Tibial artery (tissue), 4 donors: ENCODE measurements at places on chromosomes 6 and 20.

GRCh38 chr20:37822141-37822601, 80.8 kb upstream of the VSTM2L start:
- H3K4me1 ChIP-seq = no peaks in the 10 kb centered on the region
- DNase-seq = no peak
- no peak overlapping the region for H3K27ac ChIP-seq
- H3K27me3 ChIP-seq = no peaks in the 10 kb centered on the region
- no peak overlapping the region for H3K4me3 ChIP-seq

- H3K36me3 ChIP-seq = no peaks in the 10 kb centered on the region
- H3K4me3 ChIP-seq = no peak overlapping the region
- no peaks in the 10 kb centered on the region for H3K27me3 ChIP-seq
- DNase-seq = no peak
- no peak overlapping the region for H3K27ac ChIP-seq
Observed at GRCh38 chr6:333379-334002, 41.2 kb downstream of the DUSP22 start.

DNA sequence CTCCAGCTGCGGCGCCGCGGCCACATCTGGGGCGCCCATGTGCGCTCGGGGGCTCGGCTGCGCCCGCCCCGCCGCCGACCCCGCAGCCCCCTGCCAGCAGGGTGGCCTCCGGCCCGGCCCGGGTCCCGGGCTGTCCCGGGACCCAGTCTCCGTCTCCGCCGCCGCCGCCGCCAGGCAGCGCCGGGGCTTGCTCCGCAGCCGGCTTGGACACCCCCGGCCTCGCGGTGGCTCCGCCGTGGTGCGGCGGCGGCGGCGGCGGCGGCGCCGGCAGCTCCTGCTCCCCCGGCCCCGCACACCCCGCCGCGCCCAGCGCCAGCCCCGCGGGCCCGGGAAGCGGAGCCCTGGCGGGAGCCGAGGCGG, 219 bp downstream of the ISM1 start:
- H3K4me1 ChIP-seq = peaks cover 30% of the 10 kb centered on the region
- no peaks in the 10 kb centered on the region for H3K36me3 ChIP-seq
- peak overlapping the region; percentile 64 for H3K4me3 ChIP-seq
- H3K27ac ChIP-seq = peak overlapping the region; percentile 27
- no peak for DNase-seq

DNA sequence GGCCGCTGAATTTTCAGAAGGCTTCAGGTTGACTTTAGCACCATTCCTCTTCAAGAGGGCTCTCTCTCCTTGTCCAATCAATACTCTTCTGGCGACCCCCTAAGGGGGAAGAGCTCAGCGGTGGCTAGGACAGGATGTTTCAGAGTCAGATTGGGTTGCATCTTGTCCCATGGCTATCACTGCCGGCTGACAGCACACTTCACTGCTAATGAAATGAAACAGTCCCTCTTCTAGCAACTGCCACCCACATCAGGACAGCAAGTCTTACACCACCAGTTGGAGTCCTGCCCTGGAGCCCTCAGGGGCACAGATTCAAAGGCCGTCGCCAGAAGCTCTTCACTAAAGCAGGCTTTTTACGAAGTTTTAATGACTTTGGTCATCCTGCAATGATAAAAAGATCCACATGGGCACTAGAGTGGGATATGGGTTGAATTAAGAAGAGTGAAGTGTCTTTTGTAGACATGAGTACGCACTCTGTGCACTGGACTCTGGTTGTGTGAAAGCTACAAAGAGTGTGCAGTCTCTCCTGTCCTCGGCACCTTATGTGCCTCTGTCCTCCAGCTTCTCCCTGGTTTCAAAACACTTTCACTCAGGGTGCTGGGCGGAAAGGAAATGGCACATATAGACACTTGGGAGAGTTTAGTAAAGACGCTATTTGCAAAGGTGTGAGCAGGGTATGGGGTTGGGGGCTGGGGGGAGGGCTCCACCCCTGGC, 66.1 kb upstream of the SLC22A16 start:
- H3K4me3 ChIP-seq = no peak overlapping the region
- DNase-seq = no peak
- H3K36me3 ChIP-seq = no peaks in the 10 kb centered on the region
- no peaks in the 10 kb centered on the region for H3K4me1 ChIP-seq
- H3K27me3 ChIP-seq = no peaks in the 10 kb centered on the region

DNA sequence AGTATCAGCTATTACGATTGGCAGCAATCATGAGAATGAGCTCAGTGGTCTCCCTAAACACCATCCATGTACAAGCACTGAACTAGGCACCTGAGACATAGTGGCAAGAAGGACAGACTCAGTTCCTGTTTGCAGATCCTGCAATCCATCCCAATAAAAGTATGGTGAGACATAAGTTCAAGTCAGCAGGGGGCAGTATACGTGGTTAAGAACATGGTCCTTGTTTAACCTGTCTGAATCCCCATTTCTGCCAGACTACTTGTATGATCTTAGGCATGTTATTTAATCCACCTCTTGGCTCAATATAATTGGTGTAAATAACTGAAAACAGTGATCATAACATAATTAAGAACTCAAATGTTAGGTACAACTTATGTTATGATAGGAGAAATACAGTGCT, 33.2 kb upstream of the PNISR start:
- peaks cover 9% of the 10 kb centered on the region for H3K36me3 ChIP-seq
- no peak for DNase-seq
- no peaks in the 10 kb centered on the region for H3K27me3 ChIP-seq
- no peak overlapping the region for H3K27ac ChIP-seq
- no peak overlapping the region for H3K4me3 ChIP-seq

- H3K36me3 ChIP-seq = no peaks in the 10 kb centered on the region
- no peak for DNase-seq
- H3K4me1 ChIP-seq = peaks cover 6% of the 10 kb centered on the region
- no peak overlapping the region for H3K27ac ChIP-seq
- H3K27me3 ChIP-seq = no peaks in the 10 kb centered on the region
Observed at GRCh38 chr6:100344761-100345160, 120.0 kb downstream of the SIM1 start.

DNA sequence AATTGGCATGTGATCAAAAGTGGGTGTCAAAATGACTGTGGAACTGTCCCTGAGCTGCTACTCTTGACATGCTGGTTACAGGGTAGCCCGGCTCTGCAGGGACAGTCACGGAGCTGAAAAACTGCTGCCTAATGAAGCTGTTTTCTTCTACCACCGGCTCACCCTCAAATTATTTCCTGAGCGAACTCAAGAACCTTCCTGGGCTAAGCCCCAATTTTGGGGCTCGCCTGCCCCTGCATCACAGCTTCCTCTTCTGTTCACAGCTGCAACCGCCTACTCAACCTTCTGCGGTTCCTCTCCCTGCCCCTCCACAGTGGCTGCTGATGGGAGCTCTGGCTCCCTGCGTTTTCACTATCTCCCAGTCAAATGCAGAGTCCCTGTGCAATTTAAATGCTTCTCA, 110.8 kb upstream of the MLN start:
- no peak overlapping the region for H3K27ac ChIP-seq
- peaks cover 9% of the 10 kb centered on the region for H3K27me3 ChIP-seq
- H3K36me3 ChIP-seq = no peaks in the 10 kb centered on the region
- H3K4me1 ChIP-seq = no peaks in the 10 kb centered on the region
- DNase-seq = no peak
- no peak overlapping the region for H3K4me3 ChIP-seq

GRCh38 chr20:12358655-12359009, 440.9 kb downstream of the BTBD3 start:
- no peak overlapping the region for H3K4me3 ChIP-seq
- H3K27me3 ChIP-seq = no peaks in the 10 kb centered on the region
- no peak overlapping the region for H3K27ac ChIP-seq
- H3K4me1 ChIP-seq = no peaks in the 10 kb centered on the region
- no peak for DNase-seq

DNA sequence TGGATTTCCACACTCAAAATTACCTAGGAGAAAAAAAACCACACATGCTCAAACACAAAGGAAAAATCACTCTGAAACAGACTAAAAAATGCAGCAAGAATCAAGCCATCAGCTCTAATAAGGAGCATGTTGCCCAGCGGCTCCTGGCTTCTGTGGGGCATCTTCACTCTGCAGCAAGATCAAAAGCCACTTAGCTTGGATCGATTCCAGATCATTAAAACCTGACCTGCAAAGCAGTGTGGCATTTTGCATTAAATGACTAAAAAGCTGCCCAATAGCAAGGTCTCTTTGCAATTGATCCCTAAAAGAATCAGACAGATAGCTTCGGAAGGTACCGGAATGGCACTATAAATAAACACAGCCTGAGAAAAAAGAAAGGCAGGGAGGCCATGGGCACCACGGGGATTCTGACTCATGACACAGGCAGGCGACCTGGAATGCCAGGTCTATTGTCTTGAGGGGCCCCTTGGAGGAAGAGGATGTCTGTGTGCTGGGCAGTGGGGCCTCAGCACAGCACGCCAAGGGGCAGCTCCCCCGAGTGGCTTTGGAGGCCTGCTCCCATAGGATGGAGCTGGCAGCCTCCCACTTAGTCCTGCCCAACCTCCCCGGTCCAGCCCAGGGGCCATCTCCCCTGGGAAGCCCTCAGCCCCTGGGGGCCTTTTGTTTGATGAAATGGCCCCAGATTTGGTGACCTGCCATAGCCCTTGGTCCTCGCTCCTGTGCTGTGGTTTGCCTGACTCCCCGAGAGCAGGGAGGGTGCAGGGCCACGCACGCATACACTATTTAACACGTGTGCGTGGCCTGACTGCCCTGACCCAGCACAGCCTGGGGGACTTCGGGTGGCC, 7.6 kb downstream of the LEMD2 start:
- H3K27me3 ChIP-seq = no peaks in the 10 kb centered on the region
- H3K27ac ChIP-seq = no peak overlapping the region
- H3K4me3 ChIP-seq = no peak overlapping the region
- no peaks in the 10 kb centered on the region for H3K4me1 ChIP-seq
- peaks cover 77% of the 10 kb centered on the region for H3K36me3 ChIP-seq
- no peak for DNase-seq

- no peak overlapping the region for H3K27ac ChIP-seq
- no peaks in the 10 kb centered on the region for H3K4me1 ChIP-seq
- DNase-seq = no peak
- no peak overlapping the region for H3K4me3 ChIP-seq
- H3K36me3 ChIP-seq = no peaks in the 10 kb centered on the region
Observed at GRCh38 chr20:57905448-57905847, 195.6 kb upstream of the PMEPA1 start.

GRCh38 chr20:56371977-56372376, 13.2 kb downstream of the FAM210B start:
- no peak overlapping the region for H3K27ac ChIP-seq
- no peaks in the 10 kb centered on the region for H3K4me1 ChIP-seq
- H3K4me3 ChIP-seq = no peak overlapping the region
- no peak for DNase-seq

DNA sequence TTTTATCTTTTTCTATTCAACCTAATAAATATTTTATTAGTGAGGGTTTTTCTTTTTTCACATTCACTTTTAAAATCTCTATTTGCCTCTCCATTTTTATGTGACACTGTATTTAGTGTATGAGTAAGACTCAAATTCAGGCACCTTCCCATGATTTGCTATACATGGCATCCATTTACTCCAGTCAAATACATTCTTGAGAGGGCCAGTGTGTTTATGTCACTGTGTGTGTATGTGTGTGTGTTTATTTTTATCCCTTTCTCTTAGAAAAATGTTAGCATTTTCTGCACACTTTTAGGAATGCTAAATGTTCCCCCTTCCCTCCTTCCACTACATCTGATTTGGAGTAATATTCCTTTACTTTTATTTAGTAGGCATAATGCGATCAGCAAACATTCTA, 290.0 kb downstream of the PACRG start:
- no peak overlapping the region for H3K27ac ChIP-seq
- no peak for DNase-seq

DNA sequence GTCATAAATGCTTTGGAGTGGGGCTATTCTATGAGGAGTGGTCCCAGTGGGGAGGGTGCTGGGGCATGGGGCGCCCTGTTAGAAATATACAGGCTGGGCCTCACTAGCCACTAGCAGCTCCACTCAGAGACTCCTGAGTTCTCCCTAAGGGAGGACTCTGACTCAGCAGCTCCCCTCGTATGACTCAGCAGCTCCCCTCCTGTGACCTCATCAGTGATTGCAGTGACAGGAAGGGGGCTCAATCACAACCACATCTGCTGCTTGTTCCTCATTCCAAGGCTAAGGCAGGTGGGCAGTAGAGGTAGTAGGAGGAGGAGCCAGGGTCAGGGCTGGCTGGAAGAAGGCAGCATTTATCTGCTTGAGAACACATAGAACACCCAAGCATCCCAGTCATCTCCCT, 73.7 kb downstream of the PRND start:
- H3K4me1 ChIP-seq = no peaks in the 10 kb centered on the region
- DNase-seq = peak; percentile 65
- H3K4me3 ChIP-seq = no peak overlapping the region

GRCh38 chr6:99613409-99613704, 6.7 kb downstream of the PRDM13 start:
- H3K4me3 ChIP-seq = peak overlapping the region; percentile 55
- no peak for DNase-seq
- peaks cover 9% of the 10 kb centered on the region for H3K27me3 ChIP-seq
- no peaks in the 10 kb centered on the region for H3K36me3 ChIP-seq
- peaks cover 17% of the 10 kb centered on the region for H3K4me1 ChIP-seq

- H3K4me1 ChIP-seq = no peaks in the 10 kb centered on the region
- no peak overlapping the region for H3K4me3 ChIP-seq
- H3K27ac ChIP-seq = no peak overlapping the region
Observed at GRCh38 chr20:63876489-63877036, 11.5 kb downstream of the TPD52L2 start.

GRCh38 chr6:97594844-97595243, 311.8 kb upstream of the MMS22L start:
- no peaks in the 10 kb centered on the region for H3K27me3 ChIP-seq
- no peak overlapping the region for H3K4me3 ChIP-seq
- no peak overlapping the region for H3K27ac ChIP-seq
- no peaks in the 10 kb centered on the region for H3K4me1 ChIP-seq

DNA sequence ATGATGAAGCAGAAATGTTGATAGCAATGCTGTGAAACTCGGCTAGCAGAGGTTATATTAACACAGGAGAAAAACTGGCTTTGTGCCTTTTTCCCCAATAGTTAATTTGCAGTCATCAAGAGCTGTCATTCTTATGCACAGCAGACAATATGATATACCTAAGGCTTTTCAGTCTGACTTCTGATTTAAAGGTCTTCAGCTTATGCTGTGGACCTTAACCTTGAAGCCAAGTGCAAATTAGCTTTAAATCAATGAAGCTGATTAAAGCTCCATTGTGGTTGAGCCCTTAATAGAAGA, 171.6 kb upstream of the ID4 start:
- no peaks in the 10 kb centered on the region for H3K27me3 ChIP-seq
- no peak for DNase-seq
- no peaks in the 10 kb centered on the region for H3K36me3 ChIP-seq
- H3K4me1 ChIP-seq = peaks cover 57% of the 10 kb centered on the region
- peak overlapping the region; percentile 71 for H3K27ac ChIP-seq
